ENCODE measurements at places on chromosomes 3 and 15. TPM values are rescaled to one million over a fixed set of nuclear protein-coding genes. Genes with fewer than 3 reads are reported as not detected.

DNA sequence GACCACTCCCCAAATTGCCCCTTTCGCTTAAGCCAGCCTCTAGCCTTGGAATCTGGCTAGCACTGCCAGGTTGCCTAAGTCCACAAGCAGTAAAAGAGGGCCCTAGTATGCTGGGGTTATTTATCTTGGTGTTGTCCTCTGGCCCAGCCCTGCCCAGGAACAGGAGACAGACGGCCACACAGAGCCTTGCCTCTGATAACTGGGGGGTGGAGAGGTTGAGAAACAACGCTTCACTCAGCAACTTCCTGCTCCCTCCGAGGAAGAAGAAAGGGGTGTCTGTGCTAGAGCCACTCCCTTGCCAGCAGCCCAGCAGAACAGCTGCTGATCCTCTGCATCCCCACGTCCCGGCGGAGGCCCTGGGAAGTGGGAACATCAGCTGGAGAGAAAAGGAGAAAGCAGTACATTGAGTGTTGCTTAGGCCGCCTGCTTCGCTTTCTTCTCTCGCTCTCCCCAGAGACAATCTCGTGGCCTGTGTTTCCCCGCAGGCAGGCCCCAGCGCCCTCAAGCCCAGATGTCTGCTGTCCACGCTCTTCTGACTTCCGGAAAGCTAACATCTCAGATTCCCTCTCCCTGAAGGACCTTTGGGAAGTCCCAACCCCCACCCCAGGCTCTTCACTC is 22.6 kb upstream of the C3orf70 start:
- H3K4me1 ChIP-seq: peaks cover 18% of the 10 kb centered on the region
- H3K36me3 ChIP-seq: no peaks in the 10 kb centered on the region
- no peak for DNase-seq
- no peak overlapping the region for H3K4me3 ChIP-seq

Gene GP9
- not detected for total RNA-seq

Gene HRG
- not detected for total RNA-seq

Gene CRYGS
- 0.42 TPM for total RNA-seq

Gene TUSC7
- total RNA-seq: not detected

- no peak for DNase-seq
- peaks cover 5% of the 10 kb centered on the region for H3K27me3 ChIP-seq
- H3K4me1 ChIP-seq: peaks cover 9% of the 10 kb centered on the region
- H3K4me3 ChIP-seq: peak within 1 kb of the TSS; percentile 77
Observed at GRCh38 chr15:64911311-64912186, at the start of gene ANKDD1A. Gene ANKDD1A, plus strand, starts transcription at chr15:64911902. Its CDS starts 29 bp downstream, at chr15:64911931.

- no peak overlapping the region for H3K4me3 ChIP-seq
- no peaks in the 10 kb centered on the region for H3K36me3 ChIP-seq
- DNase-seq: no peak
- H3K4me1 ChIP-seq: peaks cover 9% of the 10 kb centered on the region
- peaks cover 11% of the 10 kb centered on the region for H3K27me3 ChIP-seq
Observed at GRCh38 chr3:123285479-123285878, 83.7 kb downstream of the SEC22A start.

DNA sequence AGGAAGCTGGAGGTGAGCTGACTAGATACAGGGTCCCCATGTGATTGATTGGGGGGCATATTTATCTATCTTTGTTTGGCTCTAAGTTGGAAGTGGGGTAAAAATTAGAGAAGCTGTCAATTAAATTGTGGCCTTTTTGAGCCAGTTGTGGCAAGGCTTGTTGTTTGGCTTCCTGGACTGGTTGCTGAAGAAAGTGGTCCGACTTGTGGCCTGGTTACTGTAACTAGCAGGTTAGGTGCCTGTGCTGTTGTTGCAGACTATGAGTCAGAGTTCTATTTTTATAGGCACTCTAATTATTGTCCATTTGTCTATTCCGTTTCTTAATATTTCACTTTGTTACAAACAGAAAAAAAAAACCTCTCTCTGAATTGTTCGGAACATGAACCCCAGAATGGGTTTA is 129.1 kb upstream of the CNTN6 start:
- no peak overlapping the region for H3K4me3 ChIP-seq
- no peak overlapping the region for H3K27ac ChIP-seq
- DNase-seq: no peak
- H3K4me1 ChIP-seq: no peaks in the 10 kb centered on the region
- no peaks in the 10 kb centered on the region for H3K27me3 ChIP-seq

DNA sequence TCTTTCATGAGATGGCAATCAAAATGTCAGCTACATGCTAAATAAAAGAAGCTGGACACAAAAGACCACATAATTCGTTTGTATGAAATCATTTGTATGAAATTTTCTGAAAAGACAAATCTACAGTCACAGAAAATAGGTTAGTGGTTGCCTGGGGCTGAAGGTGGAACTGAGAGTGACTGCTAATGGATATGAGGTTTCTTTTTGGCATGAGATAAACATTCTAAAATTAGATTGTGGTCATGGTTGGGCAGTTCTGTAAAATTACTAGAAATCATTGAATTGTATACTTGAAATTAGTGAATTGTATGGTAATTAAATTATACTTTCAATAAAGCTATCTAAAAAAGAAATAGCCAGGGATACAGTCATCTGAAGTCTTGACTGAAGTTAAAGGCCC is 2.7 kb upstream of the DMXL2 start:
- H3K36me3 ChIP-seq: no peaks in the 10 kb centered on the region
- H3K27me3 ChIP-seq: peaks cover 18% of the 10 kb centered on the region
- H3K4me3 ChIP-seq: no peak overlapping the region

DNA sequence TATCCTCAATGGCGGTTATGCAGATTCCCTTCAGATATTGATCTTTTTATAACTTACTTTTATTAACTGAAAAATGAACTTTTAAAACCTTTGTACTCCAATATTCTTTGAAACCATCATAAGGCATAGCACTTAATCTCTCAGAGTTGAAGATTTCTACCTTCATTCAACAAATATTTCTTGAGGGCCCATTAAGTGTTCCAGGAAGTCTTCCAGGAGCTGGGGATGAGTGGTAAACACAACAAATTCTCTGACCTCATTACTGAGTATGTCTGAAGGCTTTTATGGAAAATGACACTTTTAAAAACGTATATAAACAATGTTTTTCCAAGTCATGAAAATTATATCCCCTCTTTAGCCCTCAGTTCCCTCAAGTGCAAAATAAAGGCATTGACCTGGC is 575.3 kb upstream of the IL12A start:
- peaks cover 8% of the 10 kb centered on the region for H3K4me1 ChIP-seq
- no peaks in the 10 kb centered on the region for H3K27me3 ChIP-seq
- no peaks in the 10 kb centered on the region for H3K36me3 ChIP-seq
- H3K27ac ChIP-seq: no peak overlapping the region
- no peak for DNase-seq
- no peak overlapping the region for H3K4me3 ChIP-seq

DNA sequence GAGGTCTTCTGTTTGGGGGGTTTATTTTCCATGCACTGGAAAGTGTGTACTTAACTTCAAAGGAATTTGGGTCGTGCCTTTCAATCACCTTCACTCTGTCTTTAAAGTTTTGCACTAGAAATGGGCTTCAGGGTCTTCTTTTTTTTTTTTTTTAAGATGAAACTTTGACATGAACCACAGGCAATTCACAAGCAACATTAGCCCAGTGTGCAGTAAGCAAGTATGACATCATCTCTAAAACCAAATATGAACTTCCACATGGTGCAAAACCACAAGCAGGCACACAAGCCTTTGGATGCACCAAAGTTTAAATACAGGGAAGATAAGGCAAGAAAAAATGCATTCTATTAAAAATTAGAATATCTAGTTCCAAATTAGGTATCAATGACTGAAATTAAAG is 381.9 kb downstream of the ERC2 start:
- DNase-seq: no peak
- peaks cover 3% of the 10 kb centered on the region for H3K27me3 ChIP-seq
- no peaks in the 10 kb centered on the region for H3K36me3 ChIP-seq
- no peak overlapping the region for H3K4me3 ChIP-seq

DNA sequence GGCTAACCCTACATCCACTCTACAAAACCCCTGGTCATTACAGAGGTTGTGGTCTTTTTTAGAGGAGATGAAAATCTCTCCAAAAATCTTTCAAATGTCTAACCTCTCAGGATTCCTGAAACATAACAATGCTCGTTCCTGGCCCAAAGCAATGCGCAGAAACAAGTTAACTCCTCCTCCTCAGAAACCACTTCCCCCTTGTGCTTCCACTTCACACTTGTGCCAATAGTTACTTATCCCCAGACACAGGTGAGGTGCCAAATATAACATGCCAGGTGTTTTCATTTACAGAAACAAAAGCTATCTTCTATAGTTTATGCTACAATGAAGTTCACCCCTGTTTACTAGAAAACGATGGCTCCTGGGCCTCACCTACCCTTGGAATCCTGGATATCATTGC is 6.2 kb downstream of the NDUFAF1 start:
- no peak for DNase-seq
- H3K27ac ChIP-seq: no peak overlapping the region
- H3K36me3 ChIP-seq: peaks cover 29% of the 10 kb centered on the region
- no peak overlapping the region for H3K4me3 ChIP-seq
- peaks cover 14% of the 10 kb centered on the region for H3K4me1 ChIP-seq

Gene CCK
- not detected for total RNA-seq

Gene ITPR1
- 5.3 TPM for total RNA-seq

DNA sequence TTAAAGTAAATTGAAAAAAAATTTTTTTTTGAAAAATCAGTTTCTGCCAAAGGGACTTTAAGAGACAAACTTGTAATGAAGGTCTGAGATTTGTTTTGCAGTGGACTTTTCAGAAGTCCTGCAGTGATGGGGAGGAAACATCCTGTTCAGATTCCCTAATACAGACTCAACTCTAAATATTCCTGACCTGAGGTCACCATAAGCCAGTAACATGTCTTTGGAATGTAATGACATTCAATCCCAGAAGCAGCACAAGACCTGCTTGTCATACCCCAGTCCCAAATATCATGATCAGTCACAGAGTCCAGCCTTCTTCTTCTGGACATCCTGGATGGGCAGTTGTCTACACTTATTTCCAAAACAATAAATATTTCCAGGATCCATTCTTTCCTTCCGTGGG is 53.6 kb downstream of the TMEM39A start:
- H3K4me3 ChIP-seq: no peak overlapping the region
- DNase-seq: no peak
- no peaks in the 10 kb centered on the region for H3K27me3 ChIP-seq

Gene TRPM1
- total RNA-seq: 0.18 TPM

DNA sequence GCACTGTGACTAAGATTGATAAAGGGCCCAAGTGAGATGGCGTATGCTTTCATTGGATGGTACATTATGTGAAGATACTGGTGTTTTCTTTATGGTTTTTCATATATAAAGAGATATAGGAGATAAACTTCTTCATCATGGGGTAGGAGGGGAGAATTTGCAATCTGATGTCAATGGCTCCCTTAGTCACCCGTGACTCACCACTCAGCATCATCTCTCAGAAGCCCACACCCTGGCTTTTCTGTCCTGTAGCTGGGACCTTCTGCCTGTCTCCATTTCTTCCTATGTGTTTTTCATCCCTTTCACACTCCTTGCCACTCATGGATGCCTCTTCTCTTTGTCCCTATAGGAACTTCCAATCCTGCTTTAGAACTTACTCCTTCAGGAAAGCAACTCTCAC is 114.3 kb upstream of the SEMA6D start:
- no peak overlapping the region for H3K4me3 ChIP-seq
- DNase-seq: no peak
- peaks cover 10% of the 10 kb centered on the region for H3K27me3 ChIP-seq
- no peaks in the 10 kb centered on the region for H3K4me1 ChIP-seq
- H3K27ac ChIP-seq: no peak overlapping the region

- H3K27me3 ChIP-seq: peaks cover 5% of the 10 kb centered on the region
- peak within 1 kb of the TSS; percentile 92 for H3K27ac ChIP-seq
- H3K4me1 ChIP-seq: peaks cover 35% of the 10 kb centered on the region
Observed at GRCh38 chr3:136818769-136819391, at the start of gene SLC35G2. Gene SLC35G2, plus strand, starts transcription at chr3:136819126. Its CDS starts 35,335 bp downstream, at chr3:136854461.

Gene GOLGA8G
- total RNA-seq: 0.16 TPM

DNA sequence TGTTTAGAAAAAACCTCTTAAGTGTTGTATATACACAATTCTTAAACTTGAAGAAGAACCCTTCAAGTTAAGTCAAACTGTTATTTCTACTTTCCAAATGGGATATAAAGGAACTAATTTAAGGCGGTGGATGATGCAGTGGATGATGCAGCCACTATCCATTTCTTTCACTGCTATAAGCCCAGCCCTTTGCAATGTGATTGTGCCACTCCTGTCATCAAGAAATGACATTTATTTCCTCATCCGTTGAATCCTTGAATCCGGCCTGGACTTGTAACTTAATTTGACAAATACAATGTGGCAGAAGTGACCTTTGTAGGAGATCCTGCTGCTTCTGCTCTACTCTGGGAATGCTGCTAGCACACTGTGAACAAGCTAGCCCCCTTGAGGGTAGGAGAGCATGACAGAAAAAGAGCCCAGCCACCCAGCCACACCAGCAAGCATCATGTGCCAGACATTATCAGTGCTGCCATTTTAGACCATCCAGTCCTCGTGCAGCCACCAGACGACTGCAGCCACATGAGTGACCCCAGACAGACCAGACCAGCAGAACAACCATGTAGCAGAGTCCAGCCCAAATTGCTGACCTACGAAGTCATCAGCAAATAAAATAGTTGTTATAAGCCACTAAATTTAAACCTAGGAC is 47.4 kb downstream of the UACA start:
- peak overlapping the region; percentile 26 for H3K4me3 ChIP-seq
- peaks cover 95% of the 10 kb centered on the region for H3K4me1 ChIP-seq
- peak overlapping the region; percentile 69 for H3K27ac ChIP-seq
- peaks cover 3% of the 10 kb centered on the region for H3K27me3 ChIP-seq
- peaks cover 47% of the 10 kb centered on the region for H3K36me3 ChIP-seq

DNA sequence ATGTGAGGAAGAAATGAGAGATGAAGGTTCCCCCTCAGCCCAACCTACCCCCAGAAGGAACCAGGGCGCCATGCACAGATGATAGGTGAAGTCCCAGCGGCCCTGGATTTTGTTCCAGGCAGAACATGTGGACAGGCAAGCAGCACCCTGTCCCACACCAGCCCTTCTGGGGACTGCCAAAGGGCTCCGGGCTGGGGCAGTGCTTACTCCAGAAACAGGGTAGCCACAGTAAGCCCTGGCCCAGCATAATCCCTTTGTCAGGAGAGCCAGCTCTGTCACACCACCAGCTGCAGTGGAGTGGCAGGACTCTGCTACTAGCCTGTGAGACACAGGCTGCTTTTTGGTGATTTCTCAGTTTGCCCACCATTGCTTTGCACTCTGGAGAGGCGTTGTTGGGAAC is 6.3 kb downstream of the FBXL22 start:
- DNase-seq: no peak
- H3K4me3 ChIP-seq: no peak overlapping the region
- H3K27ac ChIP-seq: no peak overlapping the region
- H3K4me1 ChIP-seq: peaks cover 10% of the 10 kb centered on the region
- peaks cover 7% of the 10 kb centered on the region for H3K27me3 ChIP-seq

GRCh38 chr15:42032376-42033213 is 11.8 kb upstream of the PLA2G4E start:
- H3K4me1 ChIP-seq: peaks cover 14% of the 10 kb centered on the region
- DNase-seq: no peak
- H3K36me3 ChIP-seq: peaks cover 8% of the 10 kb centered on the region
- peaks cover 22% of the 10 kb centered on the region for H3K27me3 ChIP-seq

DNA sequence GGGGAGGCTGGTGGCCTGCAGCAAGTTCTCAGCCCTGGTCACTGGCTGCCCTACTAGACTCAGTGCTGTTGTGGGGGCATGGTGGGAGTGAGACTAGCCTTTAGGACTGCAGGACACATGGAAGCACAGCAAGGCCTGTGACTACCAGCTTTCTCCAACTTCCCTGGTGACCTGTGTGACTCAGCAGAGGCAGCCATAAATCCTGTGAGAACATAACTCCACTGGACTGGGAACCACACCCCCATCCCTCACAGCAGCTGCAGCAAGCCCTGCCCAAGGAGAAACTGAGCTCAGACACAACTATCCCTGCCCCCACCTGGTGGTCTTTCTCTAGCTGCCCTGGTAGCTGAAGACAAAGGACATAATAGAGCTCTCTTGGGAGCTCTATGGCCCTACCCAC is 111.3 kb downstream of the DCLK3 start:
- no peak overlapping the region for H3K4me3 ChIP-seq
- H3K36me3 ChIP-seq: no peaks in the 10 kb centered on the region
- H3K27ac ChIP-seq: peak overlapping the region; percentile 56
- peaks cover 48% of the 10 kb centered on the region for H3K4me1 ChIP-seq

Gene PLSCR2
- not detected for total RNA-seq

Gene ECE2
- not detected for total RNA-seq
